NCI-H2107 (cell line): ENCODE measurements at places on chromosomes 1 and 21.

DNA sequence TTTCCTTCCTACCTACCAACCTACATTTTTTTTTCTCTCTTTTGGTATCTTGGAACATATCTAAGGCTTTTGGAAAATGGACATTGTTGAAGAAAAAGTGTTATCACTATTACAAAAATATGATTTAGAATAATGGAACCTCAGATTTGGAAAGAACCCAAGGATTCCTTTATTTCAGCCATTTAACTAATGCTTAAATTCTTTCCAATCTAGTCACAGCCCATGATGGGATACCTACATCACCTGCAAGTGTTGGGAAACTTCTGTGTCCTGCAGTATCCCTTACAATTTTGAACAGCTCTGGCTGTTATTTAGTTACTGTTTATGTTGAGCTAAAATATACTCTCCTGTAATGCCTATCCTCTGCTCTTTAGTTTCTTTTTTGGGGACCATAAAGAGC lies 22.3 kb upstream of the APOBEC4 start:
- DNase-seq, result no peak

- no peak for DNase-seq
Measured at GRCh38 chr1:227391211-227391610, 72.9 kb upstream of the CDC42BPA start.

GRCh38 chr1:109598655-109599054 lies 20.8 kb downstream of the GNAT2 start:
- no peak for DNase-seq

- DNase-seq, result no peak
Measured at GRCh38 chr1:209130886-209131285, 452.6 kb upstream of the CAMK1G start.

DNA sequence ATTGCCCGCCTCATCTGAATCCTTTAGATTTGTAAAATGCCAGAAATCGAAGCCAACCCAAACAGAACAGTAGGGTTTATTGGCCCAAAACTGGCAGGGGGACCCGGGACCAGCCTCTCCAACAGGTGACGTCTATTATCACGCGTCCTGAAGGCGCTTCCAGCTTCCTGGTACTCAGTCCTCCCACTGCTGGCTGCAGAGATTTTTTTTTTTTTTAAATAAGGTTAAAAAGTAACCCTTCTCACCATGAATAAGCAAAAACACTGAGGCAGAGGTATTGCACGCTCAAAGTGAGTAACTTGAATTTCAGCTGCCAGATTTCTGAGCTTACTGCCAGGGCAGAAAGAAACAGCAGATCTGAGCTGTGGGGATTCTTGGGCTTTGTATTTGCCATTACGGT lies 54.4 kb upstream of the GCLM start:
- DNase-seq, result no peak

- no peak for DNase-seq
Measured at GRCh38 chr1:18752409-18752808, 107.1 kb downstream of the TAS1R2 start.

GRCh38 chr1:203045821-203046594 lies 19.7 kb downstream of the PPFIA4 start:
- DNase-seq, result no peak

DNA sequence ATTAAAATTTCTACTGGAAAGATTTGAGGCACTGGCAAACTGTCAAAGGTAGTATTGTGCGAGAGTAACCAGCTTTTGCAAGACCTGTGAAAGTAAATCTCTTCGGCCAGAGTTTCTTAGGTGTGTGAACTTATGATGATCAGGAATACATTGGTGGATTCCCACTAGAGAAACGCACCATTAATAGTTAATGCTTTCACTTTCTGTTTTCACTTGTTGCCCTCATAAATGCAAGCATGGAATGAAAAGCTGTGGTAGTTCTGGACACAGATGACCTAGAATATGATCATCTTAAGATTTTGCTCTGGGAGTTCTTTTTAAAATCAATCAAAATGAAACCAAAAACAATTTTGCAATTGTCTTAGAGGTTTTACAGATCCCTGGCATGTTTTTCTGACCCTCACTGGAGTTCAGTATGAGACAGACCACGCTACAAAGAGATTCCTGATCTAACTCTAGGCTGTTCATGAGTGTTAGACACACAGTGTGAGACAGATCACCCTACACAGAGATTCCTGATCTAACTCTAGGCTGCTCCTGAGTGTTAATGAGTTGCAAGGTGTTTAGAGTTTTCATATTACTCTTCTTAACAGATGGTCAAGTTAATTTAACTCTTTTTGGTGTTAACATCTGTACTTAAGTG lies 98.8 kb downstream of the SDCCAG8 start:
- DNase-seq, result no peak

- DNase-seq, result no peak
Measured at GRCh38 chr1:209531549-209531948, 52.0 kb upstream of the CAMK1G start.

- no peak for DNase-seq
Measured at GRCh38 chr1:10667861-10668761, 128.3 kb downstream of the CASZ1 start.

DNA sequence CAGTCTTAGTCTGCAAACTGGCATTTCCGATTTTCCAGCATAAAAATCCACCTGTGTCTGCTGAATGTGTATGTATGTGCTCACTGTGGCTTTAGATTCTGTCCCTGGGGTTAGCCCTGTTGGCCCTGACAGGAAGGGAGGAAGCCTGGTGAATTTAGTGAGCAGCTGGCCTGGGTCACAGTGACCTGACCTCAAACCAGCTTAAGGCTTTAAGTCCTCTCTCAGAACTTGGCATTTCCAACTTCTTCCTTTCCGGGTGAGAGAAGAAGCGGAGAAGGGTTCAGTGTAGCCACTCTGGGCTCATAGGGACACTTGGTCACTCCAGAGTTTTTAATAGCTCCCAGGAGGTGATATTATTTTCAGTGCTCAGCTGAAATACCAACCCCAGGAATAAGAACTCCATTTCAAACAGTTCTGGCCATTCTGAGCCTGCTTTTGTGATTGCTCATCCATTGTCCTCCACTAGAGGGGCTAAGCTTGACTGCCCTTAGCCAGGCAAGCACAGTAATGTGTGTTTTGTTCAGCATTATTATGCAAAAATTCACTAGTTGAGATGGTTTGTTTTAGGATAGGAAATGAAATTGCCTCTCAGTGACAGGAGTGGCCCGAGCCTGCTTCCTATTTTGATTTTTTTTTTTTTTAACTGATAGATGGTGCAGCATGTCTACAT lies 2.5 kb upstream of the OLFML3 start:
- no peak for DNase-seq

DNA sequence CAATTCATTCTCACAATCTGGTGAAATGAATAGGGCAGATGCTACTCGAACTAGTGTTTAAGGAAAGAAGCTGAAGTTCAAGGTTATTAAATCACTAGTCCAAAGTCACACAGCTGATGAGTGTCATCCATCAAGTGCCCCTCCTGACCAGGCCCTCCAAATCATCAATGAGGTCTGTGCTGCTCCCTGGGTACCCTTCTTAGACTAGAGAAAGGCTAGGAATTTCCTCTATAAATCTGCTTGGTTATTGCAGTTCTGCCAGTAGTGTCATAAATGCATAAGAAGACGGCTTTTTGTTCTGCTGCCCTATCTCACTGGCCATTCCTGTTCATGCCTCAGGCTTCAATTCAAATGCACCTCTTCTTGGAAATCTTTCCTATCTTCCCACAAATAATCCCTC lies 5.5 kb upstream of the KRTAP21-1 start:
- DNase-seq, result no peak

GRCh38 chr1:77625250-77625649 lies 57.2 kb downstream of the ZZZ3 start:
- no peak for DNase-seq
